Stimulated activated CD8-positive, alpha-beta memory T cell treated with anti-CD3 and anti-CD28 coated beads, Interleukin-2, amount 100 ng/mL, for 1 hour (primary cell): ENCODE measurements at places on chromosomes 1 and 21.

- DNase-seq, result no peak
Measured at GRCh38 chr1:89724369-89725010, 91.6 kb downstream of the LRRC8C start.

GRCh38 chr1:94591823-94592570 lies 50.4 kb upstream of the F3 start:
- DNase-seq, result no peak

- DNase-seq, result no peak
Measured at GRCh38 chr1:235624721-235625333, 24.8 kb downstream of the GNG4 start.

DNA sequence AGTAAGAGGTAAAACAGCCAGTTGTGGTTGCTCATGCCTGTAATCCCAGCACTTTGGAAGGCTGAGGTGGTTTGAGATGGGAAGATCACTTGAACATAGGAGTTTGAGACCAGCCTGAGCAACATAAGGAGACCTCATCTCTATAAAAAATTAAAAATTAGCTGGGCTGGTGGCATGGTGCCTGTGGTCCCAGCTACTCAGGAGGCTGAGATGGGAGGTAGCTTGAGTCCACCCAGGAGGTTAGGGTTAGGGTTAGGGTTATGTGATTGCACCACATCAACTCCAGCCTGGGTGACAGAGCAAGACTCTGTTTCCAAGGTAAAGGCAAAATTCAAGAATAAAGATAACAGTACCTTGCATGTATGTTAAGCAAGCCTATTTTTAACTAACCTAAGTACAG lies 3.5 kb downstream of the SAMSN1 start:
- DNase-seq, result no peak

- DNase-seq, result no peak
Measured at GRCh38 chr21:36162631-36163030, 6.0 kb downstream of the DOP1B start.

GRCh38 chr21:19326531-19327319 lies 923.1 kb upstream of the TMPRSS15 start:
- DNase-seq, result no peak

GRCh38 chr1:19762175-19762779 lies 37.4 kb downstream of the TMCO4 start:
- no peak for DNase-seq

DNA sequence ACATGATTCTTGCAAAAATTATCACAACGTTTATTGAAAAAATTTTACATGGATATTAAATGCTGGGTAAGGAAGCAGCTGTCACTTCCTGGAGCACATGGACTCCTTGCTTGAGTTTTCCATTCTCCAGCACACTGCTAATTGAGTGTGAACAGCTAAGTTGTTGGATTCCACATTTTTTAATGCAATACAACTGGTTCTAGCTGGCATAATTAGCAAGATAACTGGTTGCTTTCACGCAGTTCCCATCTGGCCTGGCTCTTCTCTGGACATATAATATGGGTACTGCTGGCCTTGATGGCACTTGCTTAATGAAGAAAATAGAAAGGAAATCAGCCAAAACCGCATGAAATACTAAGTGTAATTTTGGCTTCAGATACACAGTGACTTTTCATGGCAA lies 26.6 kb downstream of the RGS21 start:
- DNase-seq, result no peak

DNA sequence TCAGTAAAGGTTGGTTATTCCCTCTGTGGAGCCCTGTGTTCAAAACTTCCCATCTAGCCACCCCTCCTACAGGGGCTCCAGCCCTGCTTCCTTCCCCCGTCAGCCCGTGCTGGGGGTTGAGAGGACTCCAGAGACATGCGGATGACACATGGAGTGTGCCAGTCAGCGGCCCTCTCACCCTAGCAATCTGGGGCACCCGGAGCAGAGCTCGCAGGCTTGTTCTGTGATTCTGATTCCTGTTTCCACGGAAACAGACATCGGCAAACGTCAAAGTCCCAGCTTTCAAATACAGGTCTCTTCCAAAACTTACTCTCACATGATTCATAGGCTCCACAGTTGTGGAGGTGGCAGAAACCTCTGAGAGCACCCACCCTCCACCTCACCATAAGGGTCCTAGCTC lies 9.8 kb upstream of the SSBP3 start:
- no peak for DNase-seq

GRCh38 chr1:30511106-30511505 lies 212.3 kb downstream of the MATN1 start:
- no peak for DNase-seq

DNA sequence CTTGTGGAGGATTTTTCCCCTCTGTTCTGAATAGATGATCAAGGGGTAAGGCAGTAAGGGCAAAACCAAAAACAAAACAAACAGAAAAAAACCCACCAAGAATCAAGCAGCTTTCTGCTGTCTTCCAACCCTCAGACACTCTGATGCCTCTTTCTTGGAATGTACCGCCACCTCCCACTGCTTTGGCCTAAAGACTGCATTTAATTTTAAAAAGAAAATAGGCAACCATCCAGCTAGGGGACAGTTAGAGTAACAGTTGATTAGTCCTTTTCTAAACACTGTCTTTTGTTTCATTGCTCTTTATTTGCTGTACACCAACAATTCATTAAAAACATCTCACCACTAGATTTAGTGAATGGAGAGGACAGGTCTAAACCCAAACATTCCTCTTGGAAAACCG lies 21.5 kb downstream of the WLS start:
- no peak for DNase-seq

DNA sequence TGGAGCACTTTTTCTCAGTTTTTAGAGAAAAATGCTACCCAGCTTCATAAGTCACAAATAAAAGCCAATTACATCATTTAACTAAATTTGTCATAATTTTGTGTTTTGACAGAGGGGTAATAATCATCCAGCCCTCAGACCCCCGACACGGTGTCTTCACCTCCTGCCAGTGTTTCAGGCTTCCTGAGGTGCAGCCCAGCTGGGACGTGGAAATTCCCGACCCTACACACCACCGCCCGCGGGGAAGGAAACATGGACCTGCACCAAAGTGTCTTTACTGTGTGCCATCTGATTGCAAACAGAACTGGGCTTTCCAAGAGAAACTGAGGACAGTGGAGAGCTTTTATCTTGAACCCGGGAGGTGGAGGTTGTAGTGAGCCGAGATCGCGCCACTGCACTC lies 7.7 kb upstream of the INAVA start:
- no peak for DNase-seq

DNA sequence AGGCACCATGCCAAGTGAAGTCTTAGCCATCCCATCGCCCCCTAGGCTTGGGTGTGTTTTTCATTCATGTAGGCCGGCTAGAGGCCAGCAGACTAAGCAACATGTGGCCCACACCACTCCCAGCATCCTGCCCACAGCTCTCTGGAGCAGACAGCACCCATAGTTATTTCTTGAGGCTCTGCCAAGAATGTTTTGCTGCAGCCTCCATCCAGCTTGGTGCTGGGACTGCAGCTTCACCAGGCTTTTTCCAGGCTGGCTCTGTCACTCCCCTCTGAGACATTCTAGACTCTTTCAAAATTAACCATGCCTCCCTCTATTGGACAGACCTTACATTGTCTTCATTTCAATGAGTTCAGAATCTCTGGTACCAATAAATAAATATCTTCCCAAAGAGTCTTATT lies 104.2 kb downstream of the DUSP10 start:
- no peak for DNase-seq

- DNase-seq, result no peak
Measured at GRCh38 chr1:61279570-61279969, 197.2 kb downstream of the NFIA start.

- DNase-seq, result no peak
Measured at GRCh38 chr21:41411449-41412089, 14.5 kb upstream of the MX1 start.

DNA sequence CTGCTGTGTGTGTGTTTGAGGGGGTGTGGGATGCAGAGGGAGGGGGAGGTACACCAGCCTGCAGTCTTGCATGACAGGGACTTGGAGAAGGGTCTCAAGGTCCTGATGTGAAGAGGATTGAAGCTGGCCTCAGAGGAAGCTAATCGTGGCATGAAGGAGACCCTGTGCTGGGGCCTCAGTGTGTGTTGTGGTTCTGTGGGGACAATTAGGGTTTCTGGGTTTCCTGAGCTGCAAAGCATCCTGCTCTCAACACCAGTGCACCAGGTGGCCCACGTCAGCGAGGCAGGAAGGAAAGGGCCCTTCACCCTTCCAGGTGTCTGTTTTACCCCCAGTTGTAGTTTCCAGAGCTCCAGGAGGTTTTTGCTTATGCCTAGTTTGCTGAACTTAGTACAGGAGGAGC lies 52.8 kb downstream of the TENT5C start:
- DNase-seq, result peak; percentile 26

- DNase-seq, result no peak
Measured at GRCh38 chr21:38494703-38495102, 3.6 kb downstream of the ERG start.

GRCh38 chr1:58250587-58250948 lies 296.0 kb downstream of the OMA1 start:
- DNase-seq, result no peak

DNA sequence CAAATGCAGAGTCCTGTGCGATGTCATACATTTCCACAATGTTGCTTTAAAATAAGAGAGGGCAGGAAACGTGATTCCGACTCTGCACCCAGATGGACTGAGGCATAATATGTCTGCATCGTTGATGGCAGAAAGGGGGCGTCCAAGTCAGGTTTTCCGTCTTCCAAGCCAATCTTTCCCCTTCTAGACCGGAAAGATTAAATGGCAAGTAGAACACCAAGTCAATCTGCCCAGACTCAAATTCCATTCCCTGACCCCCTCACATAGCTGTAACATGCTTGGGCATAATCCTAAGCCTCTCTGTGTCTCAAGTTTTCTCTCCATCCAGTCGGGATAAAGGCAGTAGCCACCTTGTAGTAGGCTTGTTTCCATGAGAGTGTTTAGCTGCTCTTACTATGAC lies 14.4 kb downstream of the PCP4 start:
- no peak for DNase-seq

DNA sequence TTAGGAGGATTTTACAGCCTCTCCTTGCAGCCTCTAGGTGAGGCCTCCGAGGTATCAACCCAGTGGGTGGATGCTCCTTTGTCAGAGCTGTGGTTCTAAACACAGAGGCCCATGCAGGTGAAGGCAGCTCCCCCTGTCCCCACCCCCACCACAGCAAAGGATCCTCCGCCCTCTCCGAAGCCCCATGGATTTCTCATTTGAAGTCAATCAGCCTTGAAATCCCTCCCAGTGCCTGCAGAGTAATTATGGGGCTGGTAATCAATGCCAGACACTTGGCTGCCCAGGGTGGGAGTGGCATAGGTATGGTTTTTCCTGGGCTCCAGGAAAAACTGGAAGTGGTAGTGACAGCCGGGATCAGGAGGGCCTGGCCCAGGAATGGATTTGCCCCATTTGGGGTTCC lies 119.5 kb upstream of the CSF3R start:
- DNase-seq, result no peak

- no peak for DNase-seq
Measured at GRCh38 chr1:34743775-34744174, 11.1 kb upstream of the GJB5 start.

GRCh38 chr1:37867784-37868183 lies 8.4 kb upstream of the MTF1 start:
- DNase-seq, result no peak

- DNase-seq, result no peak
Measured at GRCh38 chr1:231951374-231951773, 324.8 kb downstream of the DISC1 start.

DNA sequence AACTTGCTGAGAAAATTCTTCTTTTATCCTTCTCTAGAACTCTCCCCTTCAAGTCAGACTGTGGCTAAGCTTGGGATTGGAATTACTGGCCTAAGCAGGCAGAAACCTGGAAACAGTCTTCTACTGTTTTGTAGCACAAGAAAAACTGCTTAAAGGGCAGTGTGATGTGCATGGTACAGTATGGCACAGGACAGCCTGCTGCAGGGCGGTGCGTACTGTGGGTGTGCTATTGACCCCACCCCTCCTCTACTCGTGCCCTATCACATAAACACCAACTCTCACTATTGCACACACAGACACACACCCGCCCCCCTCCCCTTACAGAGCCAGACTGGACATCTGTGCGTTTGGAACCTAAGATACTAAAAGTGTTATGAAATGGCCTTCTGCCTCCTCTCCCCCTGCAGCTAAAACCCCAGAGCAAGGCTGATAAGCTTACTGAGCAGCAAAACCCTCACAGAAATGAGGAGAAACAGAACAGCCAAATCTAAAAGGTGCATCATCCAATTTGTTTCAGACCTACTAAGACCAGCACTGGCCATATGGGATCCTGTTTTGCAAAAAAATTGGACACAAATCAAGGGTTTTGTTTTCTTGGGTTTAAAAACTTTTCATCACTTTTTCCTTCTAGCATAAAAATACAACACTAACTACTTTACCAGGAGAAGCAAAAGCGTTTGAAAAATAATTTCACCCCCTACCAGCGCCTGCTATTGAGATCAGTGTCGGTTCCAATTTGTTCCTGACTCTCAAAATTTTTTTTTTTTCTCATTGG lies 355.8 kb upstream of the LYPLAL1 start:
- DNase-seq, result no peak

GRCh38 chr1:60762911-60763310 lies 319.4 kb upstream of the NFIA start:
- DNase-seq, result no peak

DNA sequence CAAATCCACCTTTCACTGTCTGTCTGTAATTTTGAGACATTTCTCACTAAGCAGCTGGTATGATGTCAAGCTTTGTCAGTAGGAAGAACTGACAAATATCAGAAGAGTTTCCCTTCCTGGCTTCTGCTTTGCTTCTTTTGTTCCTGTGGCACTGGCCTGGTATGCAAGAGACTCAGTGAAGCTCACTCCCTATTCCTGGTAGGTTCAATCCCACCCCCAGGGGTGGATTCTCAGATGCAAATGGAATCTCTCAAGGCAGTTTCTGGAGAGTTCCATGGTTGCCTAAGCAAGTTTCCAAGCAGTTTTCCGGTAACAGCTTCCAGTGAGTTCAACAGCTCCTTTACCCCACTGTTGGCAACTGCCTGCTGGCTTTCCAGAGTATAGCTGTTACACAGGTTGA lies 683.4 kb downstream of the PTPRC start:
- no peak for DNase-seq

DNA sequence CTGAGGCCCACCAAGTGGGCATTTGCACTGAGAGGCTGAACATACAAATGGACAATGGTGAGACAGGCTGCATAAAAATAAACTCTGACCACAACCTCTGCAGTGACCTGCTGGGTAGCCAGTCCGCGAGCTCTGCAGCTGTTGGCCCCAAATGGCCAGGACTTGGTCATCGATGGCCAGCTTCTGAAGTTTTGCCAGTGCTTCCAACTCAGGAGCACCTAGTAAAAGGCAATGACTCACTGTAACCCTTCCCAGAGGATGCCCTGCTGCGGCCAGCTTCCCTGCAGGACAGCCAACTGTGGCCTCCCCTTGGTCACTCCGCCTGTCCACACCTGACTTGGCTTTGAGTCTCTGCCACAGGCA lies 185.4 kb downstream of the DYRK1A start:
- DNase-seq, result no peak

DNA sequence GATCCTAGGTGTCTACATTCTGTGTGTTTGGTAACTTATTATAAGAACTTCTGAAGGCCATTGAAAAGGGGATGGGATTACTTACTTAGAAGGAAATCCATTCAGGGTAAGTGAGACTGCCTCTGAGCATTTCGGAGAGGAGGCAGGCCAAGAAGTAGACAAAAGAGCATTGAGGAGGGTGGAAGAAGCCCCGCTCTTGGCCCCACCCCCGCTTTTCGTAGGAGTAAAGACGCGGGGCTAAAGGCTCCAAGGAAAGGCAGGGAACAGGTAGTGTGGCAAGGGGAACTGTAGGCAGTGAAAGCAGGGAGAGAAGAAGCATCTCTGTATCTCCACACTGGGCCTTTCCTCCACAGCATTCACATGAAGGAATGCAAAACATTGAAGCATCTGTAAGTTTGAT lies 51.8 kb upstream of the GRIK1 start:
- DNase-seq, result no peak
